ENCODE measurements at places on chromosomes 1 and 21.
A peak's percentile ranks its signal among the peaks of the same experiment; 100 is the strongest.

- DNase-seq = no peak
Measured at GRCh38 chr21:26920055-26920454, 46.8 kb downstream of the ADAMTS5 start.

DNA sequence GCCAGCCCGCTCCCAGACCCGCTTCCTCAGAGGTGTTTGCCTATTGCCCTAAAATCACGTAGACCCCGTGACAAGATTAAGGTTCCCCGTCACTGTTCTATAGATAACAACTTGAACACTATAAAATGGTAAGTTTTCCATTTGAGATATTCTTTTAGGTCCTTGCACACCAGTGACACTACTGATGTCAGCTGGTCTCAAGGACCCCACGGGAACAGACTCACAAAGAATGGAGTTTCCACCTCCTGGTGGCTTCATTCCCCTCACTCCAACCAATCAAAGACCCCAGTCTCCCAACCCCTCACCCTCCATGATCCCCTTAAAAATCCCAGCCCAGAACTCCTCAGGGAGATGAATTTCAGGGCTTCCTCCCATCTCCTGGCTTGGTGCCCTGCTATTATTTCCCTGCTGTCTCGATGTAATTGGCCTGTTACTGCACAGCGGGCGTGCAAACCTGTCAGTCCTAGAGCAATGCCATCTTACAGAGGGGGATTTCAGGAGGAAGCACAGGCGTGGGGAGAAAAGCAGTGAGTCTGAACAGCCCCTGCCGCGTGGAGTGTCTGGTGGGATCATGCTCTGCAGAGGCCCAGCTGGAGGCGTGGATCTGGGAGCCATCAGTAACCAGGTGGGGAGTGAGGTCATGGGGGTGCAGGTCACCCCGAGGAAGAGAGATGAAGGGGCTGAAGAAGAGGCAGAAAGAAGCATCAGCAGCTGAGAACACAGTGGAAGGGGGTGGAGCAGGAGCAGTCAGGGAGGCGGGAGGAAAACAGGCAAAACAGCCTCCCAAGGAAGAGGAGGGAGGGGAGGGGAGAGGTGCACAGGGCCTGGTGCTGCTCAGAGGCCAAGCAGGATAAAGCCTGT lies 35.1 kb upstream of the LBR start:
- no peak for DNase-seq

DNA sequence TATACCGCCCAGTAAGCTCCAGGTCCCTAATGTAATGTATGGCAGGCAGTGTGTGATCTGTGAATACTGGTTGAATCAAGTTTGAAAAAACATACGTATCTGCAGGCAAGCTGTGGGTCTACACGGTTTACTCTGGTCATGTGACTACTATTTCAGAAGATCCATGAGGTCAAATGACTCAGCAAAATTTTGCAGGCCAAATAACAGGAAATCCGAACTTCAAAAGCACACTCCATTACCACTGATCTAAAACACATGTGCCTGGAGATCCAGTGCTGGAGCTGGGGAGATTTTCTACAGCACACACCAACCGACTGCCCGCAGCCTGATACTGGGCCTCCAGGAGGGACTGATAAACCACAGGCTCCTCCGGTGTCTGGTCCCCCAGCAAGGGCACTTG lies 64.5 kb upstream of the SLC44A3 start:
- DNase-seq = no peak

DNA sequence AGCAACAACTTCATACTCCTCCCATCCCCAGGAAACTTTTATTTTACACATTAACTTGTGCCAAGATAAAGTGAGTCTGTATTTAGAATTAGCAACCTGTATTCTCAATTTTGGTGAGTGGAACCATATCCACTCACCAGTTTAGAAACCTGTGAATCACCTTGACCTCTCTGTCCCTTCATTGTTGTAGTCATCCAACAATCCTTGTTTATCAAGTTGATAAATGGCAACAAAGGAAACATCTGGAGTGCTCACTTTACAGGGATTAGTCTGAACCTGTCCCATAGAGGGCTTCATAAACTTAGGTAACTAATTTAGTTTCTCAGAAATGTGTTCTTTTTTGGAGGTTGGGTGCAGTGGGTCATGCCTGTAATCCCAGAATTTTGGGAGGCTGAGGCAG lies 3.9 kb upstream of the CLSPN start:
- no peak for DNase-seq

- no peak for DNase-seq
Measured at GRCh38 chr1:29469457-29469856, 233.1 kb downstream of the PTPRU start.

DNA sequence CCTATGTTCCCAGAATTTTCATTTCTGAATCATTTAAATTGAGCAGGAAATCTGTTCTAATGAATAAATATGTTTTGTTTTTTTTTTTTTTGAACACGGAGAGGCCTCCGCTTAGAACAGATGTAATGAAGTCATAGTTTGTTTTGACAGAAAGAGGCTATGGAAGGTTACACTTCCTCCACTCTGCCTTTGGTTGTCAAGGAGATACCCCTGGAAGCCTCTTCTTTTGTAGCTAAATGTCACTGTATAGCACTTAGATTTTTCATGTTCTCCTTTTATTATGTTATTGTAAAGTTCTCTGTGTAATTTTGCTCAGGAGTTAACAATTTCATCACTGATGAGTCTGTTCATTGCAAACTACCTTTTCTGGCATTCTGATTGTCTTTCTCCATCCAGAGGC lies 22.7 kb upstream of the GNG12 start:
- no peak for DNase-seq

GRCh38 chr1:201902198-201902597 lies 13.5 kb downstream of the SHISA4 start:
- DNase-seq = no peak

DNA sequence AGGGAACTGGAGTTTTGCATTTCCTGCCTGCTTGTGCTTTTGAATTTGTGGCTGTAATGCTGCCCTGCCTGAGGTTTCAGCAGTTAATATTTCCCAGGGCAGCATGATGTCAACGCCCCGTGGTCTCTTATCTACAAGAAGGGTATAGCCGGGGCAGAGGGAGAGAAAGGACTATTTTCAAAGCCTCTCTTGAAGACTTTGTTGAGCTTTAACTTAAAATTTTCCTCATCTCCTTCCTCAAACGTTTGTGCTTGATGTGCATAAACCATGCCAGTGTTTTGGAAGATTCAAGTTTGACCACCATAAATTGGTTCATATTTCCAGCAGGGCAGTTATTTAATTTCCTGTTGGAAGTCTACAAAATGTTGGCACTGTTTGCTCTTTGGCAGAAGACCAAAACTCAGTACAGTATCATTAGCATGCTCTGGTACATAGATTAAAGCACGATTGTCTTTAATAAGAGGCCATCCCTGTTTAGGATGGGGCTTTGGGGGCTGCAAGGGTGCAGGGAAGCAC lies 43.4 kb downstream of the ROR1 start:
- no peak for DNase-seq

GRCh38 chr1:39196244-39197215 lies 8.0 kb upstream of the MACF1 start:
- DNase-seq = peak; percentile 51

- no peak for DNase-seq
Measured at GRCh38 chr1:239633432-239633831, 247.1 kb downstream of the CHRM3 start.

GRCh38 chr21:23886828-23887724 lies 1720.2 kb downstream of the MRPL39 start:
- DNase-seq = no peak

DNA sequence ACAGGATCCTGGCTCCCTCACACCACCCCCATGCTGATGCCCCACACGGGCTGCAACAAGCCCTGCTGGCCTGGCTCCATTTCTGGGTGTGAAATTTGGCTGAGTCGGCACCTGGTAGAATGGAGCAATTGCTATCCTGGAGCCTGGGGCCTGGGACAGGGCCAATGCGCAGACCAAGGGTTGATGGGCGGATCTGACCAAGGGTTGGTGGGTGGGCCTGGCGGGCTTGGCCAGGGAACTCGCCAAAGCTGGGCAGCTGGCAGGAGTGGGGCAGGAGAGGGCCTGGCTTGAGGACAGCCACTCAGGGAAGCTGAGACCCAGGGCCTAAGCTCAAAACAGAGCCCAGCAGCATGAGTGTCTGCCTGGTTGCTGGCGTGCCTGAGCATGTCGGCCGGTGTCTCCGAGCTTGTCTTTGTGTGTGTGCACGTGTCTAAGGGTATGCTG lies 70.9 kb upstream of the POU3F1 start:
- DNase-seq = no peak

DNA sequence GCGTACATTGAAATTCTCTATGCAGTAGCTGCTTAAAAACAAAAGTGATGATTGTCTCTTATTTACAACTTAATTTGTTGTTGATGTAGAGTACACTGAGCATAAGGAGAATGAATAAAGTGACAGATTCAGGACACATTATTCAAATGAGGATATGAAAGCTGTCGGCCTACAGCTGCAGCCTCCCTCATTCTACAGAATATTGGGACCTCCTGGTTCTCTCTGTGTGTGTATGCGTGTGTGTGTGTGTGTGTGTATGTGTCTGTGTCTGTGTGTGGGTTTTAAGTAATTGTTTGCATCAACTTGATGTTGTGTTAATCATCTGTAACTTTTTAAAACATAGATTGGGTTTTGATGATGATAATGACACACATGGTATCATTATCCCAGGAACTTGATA lies 17.9 kb downstream of the PROX1 start:
- no peak for DNase-seq

GRCh38 chr1:30437059-30437576 lies 286.3 kb downstream of the MATN1 start:
- no peak for DNase-seq

GRCh38 chr1:77273891-77274290 lies 7.9 kb upstream of the AK5 start:
- no peak for DNase-seq
